ENCODE measurements at places on chromosomes 6 and 20.

- no peak for DNase-seq
Observed at GRCh38 chr6:157845493-157846259, 22.6 kb downstream of the SNX9 start.

GRCh38 chr6:35025232-35026188 is 115.6 kb downstream of the TCP11 start:
- no peak for DNase-seq

- DNase-seq = no peak
Observed at GRCh38 chr6:118712969-118713368, 61.6 kb upstream of the CEP85L start.

DNA sequence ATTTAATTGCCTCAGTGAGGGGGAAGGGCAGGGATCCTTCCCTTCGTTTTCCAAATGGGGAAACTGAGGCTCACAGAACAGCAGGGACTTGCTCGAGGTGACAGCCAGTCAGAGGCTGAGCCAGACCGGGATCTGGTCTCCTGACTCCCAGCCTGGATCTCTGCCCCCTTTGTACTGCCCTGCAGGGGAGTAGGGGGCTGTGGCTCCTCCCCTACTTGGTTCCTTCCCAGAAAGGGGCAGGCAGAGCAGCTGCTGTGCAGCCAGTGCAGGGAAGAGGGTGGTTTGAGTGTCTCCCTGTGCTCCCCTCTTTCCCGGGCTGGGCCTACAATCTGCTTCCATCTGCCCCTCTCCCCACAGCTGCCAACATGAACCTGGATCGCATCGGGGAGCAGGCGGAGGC is 37.6 kb downstream of the UQCC2 start:
- DNase-seq = no peak

GRCh38 chr6:132246632-132247270 is 154.5 kb downstream of the MOXD1 start:
- DNase-seq = no peak

- DNase-seq = no peak
Observed at GRCh38 chr6:139313784-139314545, 22.2 kb upstream of the TXLNB start.

DNA sequence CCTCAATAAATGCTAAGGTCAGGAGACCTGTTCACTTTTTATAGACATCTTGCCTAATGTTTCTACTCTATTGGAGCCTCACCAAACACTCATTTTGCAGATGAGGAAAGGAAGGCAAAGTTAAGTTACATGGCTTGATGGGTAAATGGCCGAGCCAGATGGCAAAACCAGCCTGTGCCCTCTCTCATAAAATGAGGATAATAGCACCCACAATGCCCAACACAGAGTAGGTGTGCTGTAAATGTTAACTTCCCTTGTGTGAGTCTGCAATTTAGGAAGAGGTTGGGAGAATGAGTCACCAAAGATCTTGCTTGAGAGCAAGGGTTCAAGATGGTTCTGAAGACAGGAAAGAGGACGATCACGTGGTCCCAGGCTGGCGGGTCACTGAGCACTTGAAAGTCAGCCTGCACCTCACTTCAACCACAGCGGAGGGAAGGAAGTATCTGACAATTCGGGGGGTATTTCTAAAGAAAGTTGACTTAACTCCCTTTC is 3.3 kb downstream of the KCNK5 start:
- peak; percentile 74 for DNase-seq

Data from hematopoietic multipotent progenitor cell treated with erythropoietin and hydrocortisone succinate and interleukin-3 and kit ligand, for 8 days (in vitro differentiated cells).